CD8-positive, alpha-beta T cell (primary cell): ENCODE measurements at places on chromosomes 5 and 9.

GRCh38 chr5:54760182-54760935 lies 225.0 kb downstream of the ESM1 start:
- DNase-seq, result no peak

DNA sequence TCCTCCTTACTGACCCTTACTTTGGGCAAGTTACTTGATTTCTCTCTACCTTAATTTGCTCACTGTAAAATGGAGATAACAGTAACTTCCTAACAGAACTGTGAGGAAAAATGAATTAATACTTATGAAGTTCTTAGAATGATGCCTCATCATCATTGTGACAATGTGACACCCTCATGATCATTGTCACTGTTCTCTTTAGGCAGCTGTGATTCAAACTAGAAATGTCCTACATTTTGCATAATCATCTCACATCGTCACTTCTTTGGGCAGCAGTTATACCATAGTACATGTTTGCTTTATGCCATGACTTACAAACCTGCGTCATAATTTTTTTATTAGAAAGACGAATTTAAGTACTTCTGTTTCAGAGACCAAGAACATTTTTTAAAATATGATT lies 9.7 kb downstream of the SLC30A5 start:
- no peak for DNase-seq

GRCh38 chr9:7979611-7980010 lies 180.0 kb upstream of the DMAC1 start:
- DNase-seq, result no peak

DNA sequence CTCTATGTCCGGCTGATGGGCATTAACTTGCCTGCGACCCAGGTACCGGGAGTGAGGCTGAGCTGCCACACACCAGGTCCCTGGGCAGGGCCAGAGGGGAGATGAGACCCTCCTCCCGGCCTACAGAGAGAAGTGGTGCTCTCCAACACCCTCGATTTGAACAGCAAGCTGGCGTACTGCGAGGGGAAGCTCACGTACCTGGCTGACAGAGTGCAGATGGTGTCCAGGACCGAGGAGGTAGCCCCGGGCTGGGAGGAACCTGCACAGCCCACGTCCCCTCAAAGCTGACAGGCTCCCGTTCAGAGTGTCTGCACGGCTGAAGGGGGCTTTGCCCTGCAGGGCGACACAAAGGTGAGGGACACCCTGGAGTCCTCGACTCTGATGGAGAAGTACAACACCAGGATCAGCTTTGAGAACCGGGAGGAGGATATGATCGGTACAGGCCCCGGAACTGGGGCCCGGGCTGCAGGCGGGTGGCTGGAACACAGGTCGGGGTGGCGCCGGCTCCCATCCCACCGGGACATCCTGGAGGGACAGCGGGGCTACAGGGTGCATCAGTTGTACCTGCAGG lies 1.0 kb upstream of the RABL6 start:
- DNase-seq, result no peak

GRCh38 chr5:127830157-127830556 lies 127.0 kb downstream of the CCDC192 start:
- no peak for DNase-seq

DNA sequence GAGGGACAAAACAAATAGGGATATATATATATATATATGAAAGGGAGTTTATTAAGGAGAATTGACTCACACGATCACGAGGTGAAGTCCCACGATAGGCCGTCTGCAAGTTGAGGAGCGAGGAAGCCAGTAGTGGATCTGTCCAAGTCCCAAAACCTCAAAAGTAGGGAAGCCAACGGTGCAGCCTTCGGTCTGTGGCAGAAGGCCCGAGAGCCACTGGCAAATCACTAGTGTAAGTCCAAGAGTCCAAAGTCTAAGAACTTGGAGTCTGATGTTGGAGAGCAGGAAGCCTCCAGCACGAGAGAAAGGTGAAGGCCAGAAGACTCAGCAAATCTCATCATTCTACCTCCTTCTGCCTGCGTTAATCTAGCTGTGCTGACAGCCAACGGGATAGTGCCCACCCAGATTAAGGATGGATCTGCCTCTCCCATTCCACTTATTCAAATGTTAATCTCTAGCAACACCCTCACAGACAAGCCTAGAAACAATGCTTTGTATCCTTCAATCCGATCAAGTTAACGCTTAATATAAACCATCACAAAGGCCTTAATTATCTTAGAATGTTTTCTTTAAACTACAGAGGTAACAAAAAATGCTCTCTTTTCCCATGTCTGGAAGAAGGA lies 23.8 kb upstream of the DAB2 start:
- DNase-seq, result no peak

- DNase-seq, result no peak
Observed at GRCh38 chr5:13944560-13945199, at the start of gene DNAH5. DNAH5 (minus strand) TSS chr5:13944688; CDS start chr5:13944438, 250 bp downstream.

DNA sequence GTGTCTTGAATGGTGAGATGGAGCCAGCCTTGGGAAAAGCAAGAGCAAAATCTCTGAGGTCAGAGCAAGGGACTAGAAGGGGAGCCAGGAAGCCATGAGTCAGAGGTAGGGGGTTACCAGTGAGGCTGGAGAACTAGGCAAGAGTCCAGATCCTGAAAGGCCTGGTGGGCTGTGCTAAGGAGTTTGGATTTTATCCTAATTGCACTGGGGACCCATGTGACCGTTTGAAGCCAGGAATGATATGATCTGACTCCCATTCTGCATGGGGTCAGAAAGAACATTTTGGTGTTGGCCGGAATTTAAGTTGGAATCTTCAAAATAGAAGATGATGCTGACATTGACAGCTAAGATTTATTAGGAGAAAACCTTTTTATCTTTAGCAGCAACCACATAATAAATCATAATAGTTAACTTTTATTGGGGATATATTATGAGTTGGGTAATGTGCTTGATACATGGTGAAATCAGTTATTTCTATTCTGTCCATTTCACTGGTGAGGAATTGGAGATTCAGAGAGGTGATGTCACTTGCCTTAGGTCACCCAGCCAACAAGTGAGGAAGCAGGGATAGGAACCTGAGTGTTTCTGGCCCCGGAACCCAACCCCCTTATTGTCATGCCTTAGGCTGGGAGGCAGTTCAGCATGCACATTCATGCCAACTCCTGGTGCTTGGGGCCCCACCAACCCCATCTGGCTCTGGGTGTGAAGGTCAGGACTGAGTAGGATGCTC lies 61.5 kb upstream of the RARS1 start:
- no peak for DNase-seq
